ENCODE measurements at places on chromosomes 7 and 10. TPM values are rescaled to one million over a fixed set of nuclear protein-coding genes. Genes with fewer than 3 reads are reported as not detected.

DNA sequence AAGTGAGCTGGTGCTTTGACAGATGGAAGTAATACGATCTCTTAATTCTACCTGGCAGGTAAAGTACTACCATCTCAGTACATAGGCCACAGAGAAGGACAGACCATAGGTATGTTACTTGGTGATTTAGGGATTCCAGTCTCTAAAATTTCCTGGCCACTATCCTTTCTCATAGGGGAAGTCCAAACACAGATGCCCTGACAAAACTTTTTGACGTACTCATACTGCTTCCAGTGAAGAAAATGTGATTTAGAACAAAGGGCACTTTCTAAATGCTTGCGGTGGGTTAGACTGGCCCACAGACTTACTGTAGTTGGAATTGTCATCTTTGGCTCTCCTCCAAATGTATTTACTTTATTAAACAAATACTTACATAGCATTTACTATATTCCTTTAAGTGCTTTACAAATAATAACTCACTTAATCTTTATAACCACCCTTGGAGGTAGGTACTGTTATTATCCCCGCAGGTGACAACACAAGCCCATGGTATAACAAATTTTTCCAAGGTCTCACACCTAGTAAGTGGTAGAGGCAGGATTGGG, 3.0 kb downstream of the PI4K2A start:
- H3K36me3 ChIP-seq, result peaks cover 10% of the 10 kb centered on the region
- no peak overlapping the region for H3K4me3 ChIP-seq
- no peaks in the 10 kb centered on the region for H3K27me3 ChIP-seq
- H3K27ac ChIP-seq, result no peak overlapping the region
- no peaks in the 10 kb centered on the region for H3K4me1 ChIP-seq

DNA sequence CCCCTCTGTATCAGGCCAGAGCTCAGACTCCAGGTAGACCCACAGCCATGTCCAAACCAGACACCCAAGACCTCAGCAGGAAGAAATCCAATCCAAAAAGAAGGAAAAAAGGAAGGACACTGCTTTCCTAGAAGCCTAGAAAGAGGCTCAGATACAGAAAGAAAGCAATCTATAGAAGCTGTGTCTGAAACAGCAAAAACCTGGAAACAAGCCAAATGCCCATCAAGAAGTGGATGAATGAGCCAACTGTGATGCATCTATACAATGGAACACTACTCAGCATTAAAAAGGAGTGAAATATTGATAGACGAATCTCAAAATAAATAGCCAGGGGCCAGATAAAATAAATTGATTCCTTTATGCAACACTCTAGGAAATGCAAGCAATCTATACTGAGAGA, 31.6 kb downstream of the GRB10 start:
- no peak overlapping the region for H3K27ac ChIP-seq
- no peak overlapping the region for H3K4me3 ChIP-seq
- H3K27me3 ChIP-seq, result no peaks in the 10 kb centered on the region
- H3K4me1 ChIP-seq, result no peaks in the 10 kb centered on the region
- no peaks in the 10 kb centered on the region for H3K36me3 ChIP-seq
- no peak for DNase-seq

SPDYE1 gene
- not detected for total RNA-seq

CNPY1 gene
- not detected for total RNA-seq

GIMAP4 gene
- total RNA-seq, result 29.5 TPM

- H3K27me3 ChIP-seq, result no peaks in the 10 kb centered on the region
- no peak overlapping the region for H3K27ac ChIP-seq
- DNase-seq, result no peak
- H3K4me1 ChIP-seq, result no peaks in the 10 kb centered on the region
- H3K36me3 ChIP-seq, result no peaks in the 10 kb centered on the region
Measured at GRCh38 chr10:107898392-107898791, 733.9 kb upstream of the SORCS1 start.

DNA sequence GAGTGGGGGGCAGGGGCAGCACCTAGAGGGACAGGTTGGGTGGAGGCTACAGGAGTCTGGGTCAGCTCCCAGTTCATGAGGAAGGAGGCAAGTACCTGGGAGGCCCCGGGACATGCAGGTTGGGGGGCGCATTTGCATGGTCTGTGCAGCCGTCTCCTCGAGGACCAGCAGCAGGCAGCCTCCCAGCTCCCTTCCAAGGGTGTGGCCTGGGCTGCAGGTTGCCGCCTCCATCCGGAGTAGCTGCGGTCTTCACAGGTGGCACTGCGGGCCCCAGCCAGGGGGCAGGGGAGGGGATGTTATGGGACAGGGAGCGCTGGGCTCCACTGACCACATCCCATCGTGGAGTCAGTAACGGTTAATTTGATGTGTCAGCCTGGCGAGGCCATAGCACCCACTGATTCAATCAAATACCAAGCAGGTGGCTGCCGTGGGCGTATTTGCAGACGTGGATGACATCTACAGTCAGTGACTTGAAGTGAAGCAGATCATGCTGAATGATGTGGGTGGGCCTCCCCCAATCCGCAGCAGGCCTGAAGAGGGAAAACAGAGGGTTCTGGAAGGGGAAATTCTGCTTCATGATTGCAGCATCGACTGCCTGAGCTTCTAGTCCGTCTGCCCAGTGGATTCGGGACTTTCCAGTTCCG, 81.6 kb downstream of the PRKAG2 start:
- no peaks in the 10 kb centered on the region for H3K4me1 ChIP-seq
- H3K27ac ChIP-seq, result no peak overlapping the region
- H3K27me3 ChIP-seq, result no peaks in the 10 kb centered on the region
- H3K4me3 ChIP-seq, result no peak overlapping the region

GRCh38 chr7:80060218-80060806, 74.3 kb upstream of the GNAI1 start:
- DNase-seq, result no peak
- H3K36me3 ChIP-seq, result no peaks in the 10 kb centered on the region
- no peak overlapping the region for H3K4me3 ChIP-seq
- no peaks in the 10 kb centered on the region for H3K27me3 ChIP-seq

PCGF5 gene
- 39.8 TPM for total RNA-seq

GRCh38 chr10:48948470-48949037, 8.9 kb upstream of the LRRC18 start:
- no peak overlapping the region for H3K4me3 ChIP-seq
- no peak for DNase-seq
- H3K4me1 ChIP-seq, result peaks cover 3% of the 10 kb centered on the region
- H3K27me3 ChIP-seq, result no peaks in the 10 kb centered on the region

GRCh38 chr10:70348228-70348850, 34.1 kb downstream of the LRRC20 start:
- no peak for DNase-seq
- H3K27ac ChIP-seq, result no peak overlapping the region
- H3K27me3 ChIP-seq, result no peaks in the 10 kb centered on the region
- no peaks in the 10 kb centered on the region for H3K4me1 ChIP-seq
- no peaks in the 10 kb centered on the region for H3K36me3 ChIP-seq

ELN gene
- total RNA-seq, result 395 TPM

- H3K4me1 ChIP-seq, result no peaks in the 10 kb centered on the region
- no peak overlapping the region for H3K4me3 ChIP-seq
- H3K27me3 ChIP-seq, result no peaks in the 10 kb centered on the region
Measured at GRCh38 chr10:88908194-88908593, 28.1 kb downstream of the STAMBPL1 start.

- no peak overlapping the region for H3K27ac ChIP-seq
- no peaks in the 10 kb centered on the region for H3K27me3 ChIP-seq
- no peaks in the 10 kb centered on the region for H3K36me3 ChIP-seq
- H3K4me3 ChIP-seq, result no peak overlapping the region
- no peaks in the 10 kb centered on the region for H3K4me1 ChIP-seq
Measured at GRCh38 chr7:106740806-106741205, 79.8 kb upstream of the CCDC71L start.

- H3K27me3 ChIP-seq, result no peaks in the 10 kb centered on the region
- H3K4me3 ChIP-seq, result no peak overlapping the region
- no peaks in the 10 kb centered on the region for H3K4me1 ChIP-seq
Measured at GRCh38 chr10:21627331-21627730, 93.3 kb downstream of the MLLT10 start.

CASP7 gene
- total RNA-seq, result 27.2 TPM

GRCh38 chr7:50798126-50798525, 15.4 kb upstream of the GRB10 start:
- H3K4me3 ChIP-seq, result no peak overlapping the region
- no peak for DNase-seq
- H3K36me3 ChIP-seq, result no peaks in the 10 kb centered on the region
- no peaks in the 10 kb centered on the region for H3K27me3 ChIP-seq

ADIRF gene
- total RNA-seq, result 882 TPM

DNA sequence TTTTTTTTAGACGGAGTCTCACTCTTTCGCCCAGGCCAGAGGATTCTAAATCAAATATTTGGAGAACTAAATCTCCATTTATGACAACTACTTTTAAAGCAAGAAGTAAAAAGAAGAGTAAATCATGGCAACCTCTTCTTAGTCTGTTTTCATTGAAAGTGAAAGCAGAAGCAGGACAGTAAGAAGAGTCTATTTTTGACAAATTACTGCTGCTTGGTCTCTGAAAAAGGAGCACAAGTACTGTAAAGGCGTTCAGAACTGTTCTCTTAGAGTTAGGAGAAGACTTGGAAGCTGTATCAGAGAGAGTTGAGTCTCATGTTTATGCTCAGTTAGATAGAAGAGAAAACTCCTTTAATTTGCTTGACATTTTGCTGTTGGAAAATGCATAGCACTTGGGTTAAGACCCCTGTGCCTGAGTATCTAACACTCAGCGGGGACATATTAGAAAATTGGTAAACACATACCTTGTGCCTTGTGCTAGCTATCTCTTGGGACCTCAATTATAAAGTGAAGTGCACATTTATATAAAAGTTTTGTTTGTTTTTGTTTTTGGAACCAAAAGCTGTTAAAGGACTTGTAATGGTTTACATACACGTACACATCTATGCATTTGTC, 433.0 kb downstream of the ANKRD7 start:
- no peaks in the 10 kb centered on the region for H3K36me3 ChIP-seq
- H3K27ac ChIP-seq, result no peak overlapping the region
- H3K27me3 ChIP-seq, result no peaks in the 10 kb centered on the region
- DNase-seq, result no peak
- H3K4me1 ChIP-seq, result no peaks in the 10 kb centered on the region

TNS3 gene
- total RNA-seq, result 89.8 TPM

DNA sequence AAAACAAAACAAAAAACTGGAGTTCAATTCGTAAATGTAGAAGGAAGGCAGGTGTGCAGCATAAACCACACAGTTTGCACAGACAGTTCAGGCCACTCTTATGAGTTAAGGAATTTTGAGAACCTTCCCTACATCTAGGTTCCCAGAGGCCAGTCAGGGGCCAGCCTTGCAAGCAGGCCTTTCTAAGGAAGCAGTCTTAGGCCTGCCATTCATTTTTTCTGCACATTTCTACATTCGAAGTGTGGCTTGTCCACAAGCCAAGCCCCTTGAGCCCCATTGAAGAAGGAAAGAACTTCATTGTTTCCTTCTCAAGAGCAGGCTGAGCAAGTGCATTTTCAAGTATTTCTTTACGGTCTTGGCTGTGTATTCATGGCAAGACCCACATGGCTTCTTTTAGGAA, 11.4 kb upstream of the OSBPL3 start:
- no peaks in the 10 kb centered on the region for H3K27me3 ChIP-seq
- no peaks in the 10 kb centered on the region for H3K36me3 ChIP-seq
- H3K4me1 ChIP-seq, result no peaks in the 10 kb centered on the region
- no peak overlapping the region for H3K27ac ChIP-seq
- no peak for DNase-seq

PIP gene
- total RNA-seq, result not detected

DNA sequence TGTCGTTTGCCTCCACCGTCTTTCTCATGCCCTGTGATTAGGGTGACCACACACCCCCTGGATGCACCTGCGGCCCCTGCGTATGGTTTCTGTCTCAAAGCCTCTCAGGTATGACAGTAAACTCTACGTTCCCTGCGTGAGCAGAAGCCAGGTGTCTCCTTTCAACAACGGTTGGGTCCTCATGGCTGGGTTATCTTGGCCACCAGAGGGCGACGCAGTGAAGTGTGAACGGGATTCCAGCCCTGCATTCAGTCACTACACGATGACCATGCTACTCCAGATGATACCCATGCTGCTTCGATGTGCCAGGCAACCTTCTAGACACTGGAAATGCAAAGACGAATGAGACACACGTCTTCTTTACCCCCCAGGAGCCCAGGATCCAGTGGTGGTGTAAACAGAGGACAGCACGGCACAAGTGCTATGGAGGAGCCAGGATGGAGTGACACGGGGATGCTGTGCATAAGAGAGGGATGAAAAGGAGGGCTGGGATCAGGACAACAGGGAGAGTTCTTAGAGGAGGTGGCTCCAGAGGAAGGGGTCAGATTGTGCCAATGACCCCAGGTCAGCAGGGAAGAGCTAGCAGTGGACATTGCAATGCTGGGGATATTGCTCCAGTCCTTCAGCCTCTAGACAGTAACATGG, 228.1 kb upstream of the PFKP start:
- H3K27me3 ChIP-seq, result no peaks in the 10 kb centered on the region
- no peak overlapping the region for H3K27ac ChIP-seq
- H3K4me1 ChIP-seq, result no peaks in the 10 kb centered on the region
- no peak for DNase-seq

DNA sequence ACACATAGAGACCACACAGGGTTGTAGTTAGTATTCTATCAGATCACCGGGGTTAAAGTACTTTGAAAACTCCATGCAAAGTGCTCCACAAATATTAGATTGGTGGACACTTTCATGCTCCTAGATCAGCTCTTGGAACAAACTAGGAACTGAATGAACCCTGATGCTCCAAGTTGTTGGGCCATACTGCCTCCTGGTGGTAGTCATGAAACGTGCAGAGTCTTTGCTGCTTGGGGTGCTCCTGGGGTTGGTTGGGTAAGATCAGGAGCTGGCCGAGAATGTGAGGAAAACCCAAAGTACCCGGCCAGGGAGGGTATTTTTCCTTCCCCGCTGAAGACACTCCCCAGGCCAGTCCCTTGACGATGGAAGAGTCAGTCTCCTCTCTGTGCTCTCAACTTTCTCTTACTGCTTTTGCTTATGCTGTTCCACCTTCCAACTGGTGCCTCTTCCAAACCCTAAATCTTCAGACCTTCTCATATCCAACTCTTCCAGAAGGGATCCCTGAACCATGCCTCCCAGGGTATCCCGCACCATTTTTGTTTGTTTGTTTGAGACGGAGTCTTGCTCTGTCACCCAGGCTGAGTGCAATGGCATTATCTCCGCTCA, 918 bp upstream of the RPEL1 start:
- H3K27me3 ChIP-seq, result no peaks in the 10 kb centered on the region
- no peak overlapping the region for H3K27ac ChIP-seq
- H3K4me1 ChIP-seq, result peaks cover 4% of the 10 kb centered on the region
- H3K36me3 ChIP-seq, result no peaks in the 10 kb centered on the region

DNA sequence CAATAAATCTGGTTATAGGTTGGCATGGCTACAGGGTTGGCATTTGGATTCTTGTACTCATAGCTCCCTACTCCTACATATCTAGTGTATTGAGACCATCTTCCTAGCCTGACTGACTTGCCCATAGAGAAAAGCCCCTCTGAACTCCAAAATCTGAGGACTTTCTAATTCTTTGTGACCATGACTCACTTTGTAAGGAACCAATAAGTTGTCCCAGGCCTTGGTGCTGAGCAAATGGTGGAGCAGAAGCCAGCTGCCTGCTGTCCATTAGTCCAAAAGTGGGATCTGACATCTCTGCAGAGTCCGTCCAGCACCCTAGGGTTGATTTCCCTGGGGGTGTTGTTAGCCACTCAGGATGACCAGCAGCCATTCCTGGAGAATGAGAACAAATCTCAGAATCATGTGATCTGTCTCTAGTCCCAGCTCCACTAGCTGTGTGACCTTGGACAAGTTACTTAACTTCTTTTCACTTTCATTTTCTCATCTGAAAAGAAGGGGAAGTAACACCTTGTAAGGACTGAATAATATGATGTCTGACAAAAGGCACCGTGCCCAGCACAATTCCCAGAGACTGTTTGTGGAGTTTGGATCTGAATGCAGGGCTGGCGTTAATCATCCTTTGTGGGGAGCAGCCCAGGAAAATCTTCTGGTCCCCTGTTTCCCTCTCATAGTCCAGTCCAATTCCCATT, 44.1 kb downstream of the MTURN start:
- no peaks in the 10 kb centered on the region for H3K36me3 ChIP-seq
- no peaks in the 10 kb centered on the region for H3K27me3 ChIP-seq
- peak overlapping the region; percentile 79 for H3K27ac ChIP-seq
- peaks cover 27% of the 10 kb centered on the region for H3K4me1 ChIP-seq
- no peak overlapping the region for H3K4me3 ChIP-seq
